Suprapubic skin (tissue), 4 donors: ENCODE measurements at places on chromosomes 12 and 14. TPM values are rescaled to one million over a fixed set of nuclear protein-coding genes. Genes with fewer than 3 reads are reported as not detected.

DNA sequence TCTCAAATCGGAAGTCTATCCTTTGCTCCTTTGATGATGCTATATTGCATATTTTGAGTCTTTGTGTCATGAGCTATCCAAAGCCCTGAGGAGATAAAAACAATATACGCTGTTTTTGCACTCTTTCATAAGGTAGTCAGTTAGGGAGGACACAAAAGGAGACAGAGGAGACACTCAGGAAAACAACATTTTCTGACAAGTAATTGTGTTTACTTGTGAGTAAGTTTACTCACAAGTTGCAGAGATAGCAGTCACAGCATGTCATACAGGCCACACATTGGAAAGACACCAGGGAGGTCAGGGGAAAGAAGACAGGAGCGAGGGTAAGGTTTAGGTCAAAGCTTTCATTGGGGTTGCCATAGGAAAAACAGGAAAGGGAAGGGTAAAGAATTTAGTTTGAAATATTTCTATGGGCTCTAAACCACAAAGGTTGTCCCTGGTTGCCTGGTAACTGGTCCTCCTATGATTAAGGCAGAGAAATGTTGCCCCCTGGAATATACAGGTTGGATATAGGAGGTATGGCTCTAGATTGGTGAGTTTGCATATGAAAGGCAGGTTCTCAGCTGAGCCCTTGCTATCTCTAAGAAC, 7.4 kb upstream of the GABARAPL1 start:
- DNase-seq = no peak

GRCh38 chr12:106429043-106429552, 71.5 kb downstream of the POLR3B start:
- DNase-seq = no peak

- no peak for DNase-seq
Observed at GRCh38 chr12:61934564-61934963, 325.6 kb upstream of the USP15 start.

GRCh38 chr14:97107080-97107479, 309.9 kb downstream of the VRK1 start:
- DNase-seq = no peak

DNA sequence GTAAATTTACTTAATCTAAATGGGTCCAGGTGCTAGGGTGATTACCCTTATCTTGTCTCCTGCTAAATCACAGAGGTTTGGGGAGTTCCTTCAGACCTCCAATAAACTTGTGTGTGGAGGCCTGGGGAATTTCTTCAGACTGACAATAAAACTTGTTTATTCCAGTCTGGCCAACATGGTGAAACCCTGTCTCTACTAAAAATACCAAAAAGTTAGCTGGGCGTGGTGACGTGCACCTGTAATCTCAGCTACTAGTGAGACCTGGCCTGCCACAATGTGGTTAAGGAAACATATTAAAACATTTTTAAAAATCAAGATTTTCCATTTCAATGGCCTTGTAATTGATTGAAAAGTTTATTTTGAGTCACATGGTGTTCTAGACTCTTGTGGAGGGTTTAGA, 126.9 kb upstream of the FGD4 start:
- DNase-seq = no peak

DNA sequence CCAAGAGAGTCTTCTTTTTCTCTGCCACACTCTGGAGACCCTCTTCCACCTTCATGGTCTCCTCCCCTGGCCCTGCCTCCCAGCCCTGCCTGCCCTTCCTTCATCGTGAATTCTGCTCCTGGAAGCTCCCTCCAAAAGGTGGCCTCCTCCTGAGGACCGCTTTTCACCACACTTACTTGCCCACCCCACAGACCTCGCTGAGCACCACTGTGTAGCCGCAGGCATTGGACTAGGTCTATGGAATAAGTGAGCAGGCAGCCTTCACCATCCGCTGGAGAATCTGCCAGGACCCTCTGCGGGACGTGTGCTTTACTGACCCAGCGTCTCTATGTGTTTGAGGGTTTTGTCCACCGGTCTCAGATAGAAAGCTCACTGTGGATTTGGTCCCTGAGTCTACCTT, 9.7 kb upstream of the KRT5 start:
- DNase-seq = no peak

GRCh38 chr12:99611117-99611516, 36.4 kb upstream of the GARIN6 start:
- no peak for DNase-seq

- no peak for DNase-seq
Observed at GRCh38 chr14:77025744-77026165, 2.8 kb downstream of the IRF2BPL start.

DNA sequence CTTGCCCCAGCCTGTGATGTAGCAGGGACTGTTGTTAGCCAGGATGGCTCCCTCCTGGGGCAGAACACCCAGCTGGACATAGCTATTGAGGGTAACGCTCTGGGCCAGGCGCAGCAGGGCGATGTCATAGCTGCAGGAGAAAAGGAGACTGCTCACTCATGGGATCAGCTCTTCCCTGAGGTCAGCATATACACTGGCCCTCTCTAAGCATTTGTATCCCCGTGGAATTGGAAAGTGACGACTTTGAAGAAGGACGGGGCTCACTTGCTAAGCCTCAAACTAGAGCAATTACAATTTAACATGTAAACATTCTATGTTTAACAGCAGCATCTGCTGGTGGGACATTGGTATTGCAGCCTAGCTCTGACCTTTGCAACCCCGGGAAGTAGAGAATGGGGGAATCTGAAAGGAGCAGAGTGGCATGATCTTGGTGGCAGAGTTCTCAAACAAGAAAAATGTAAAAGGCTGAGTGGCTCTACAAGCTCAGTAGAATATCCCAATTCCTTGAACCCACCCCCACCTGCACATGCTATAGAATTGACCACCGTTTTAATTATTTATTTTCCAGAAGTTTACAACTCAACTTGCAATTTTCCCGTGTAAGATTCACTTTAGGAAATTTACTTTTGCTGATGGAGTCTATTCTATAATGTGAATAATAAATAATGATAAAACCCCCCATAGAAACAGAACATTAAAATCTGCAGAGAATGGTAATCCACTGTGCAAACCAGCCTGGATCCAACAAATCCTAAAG, 5.0 kb downstream of the CELA1 start:
- DNase-seq = no peak

DNA sequence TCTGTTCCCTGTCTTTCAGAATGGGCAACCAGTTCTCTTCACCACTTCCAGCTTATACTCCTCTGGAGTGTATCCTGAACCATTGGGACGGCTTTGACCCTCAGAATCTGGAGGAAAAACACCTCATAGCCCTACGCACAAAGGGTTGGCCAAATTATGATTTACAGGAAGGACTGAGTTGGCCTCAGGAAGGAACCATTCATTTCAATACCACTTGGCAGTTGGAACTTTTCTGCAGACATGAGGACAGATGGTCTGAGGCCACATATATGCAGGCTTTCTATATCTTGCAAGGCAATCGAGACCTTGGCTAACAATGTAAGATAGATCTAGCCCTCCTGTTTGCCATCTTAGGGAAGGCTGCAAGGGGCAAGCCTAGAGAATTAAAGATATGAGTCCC, 24.0 kb downstream of the CLECL1 start:
- no peak for DNase-seq

DNA sequence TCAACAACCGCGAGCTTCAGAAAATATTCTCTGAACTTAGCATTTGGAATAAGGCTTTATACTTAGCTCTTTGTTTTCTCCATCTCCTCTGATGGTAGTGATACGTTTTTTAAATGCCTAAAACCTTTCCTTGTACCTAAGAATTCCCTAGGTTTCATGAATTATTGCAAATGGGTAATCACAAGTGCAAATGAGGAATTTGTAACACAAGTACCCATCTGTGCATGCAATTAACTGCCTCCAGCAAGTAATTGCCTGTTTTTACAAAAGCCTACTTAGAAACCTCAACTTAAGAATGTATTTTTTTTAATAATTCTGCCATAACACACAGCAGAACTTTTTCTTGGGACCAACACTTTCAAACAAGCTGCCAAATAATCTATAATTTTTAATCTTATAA, 149.2 kb downstream of the PHLDA1 start:
- no peak for DNase-seq

DNA sequence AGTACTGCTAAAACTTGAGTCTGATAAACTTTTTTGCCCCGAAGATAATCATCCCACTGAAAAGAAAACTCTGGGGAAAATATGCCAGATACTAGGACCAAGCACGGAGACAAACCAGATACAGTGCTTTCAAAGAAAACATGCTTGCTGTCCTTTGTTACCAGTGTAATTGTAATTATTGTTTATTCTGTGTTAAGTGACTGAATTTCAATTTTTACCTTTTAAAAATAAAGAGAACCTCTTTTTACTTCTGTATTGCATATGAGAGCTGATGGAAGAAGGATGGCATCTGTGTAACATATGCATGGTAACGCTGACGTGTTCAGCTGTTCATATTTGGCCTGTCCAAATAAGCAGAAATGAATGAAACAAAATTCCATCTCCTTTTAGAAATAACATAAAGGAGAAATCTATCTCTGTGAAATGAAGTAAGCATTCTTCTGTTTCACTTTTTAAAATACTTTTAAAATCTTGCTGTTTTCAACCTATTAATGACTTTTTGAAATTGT, 22.5 kb downstream of the SLC35E3 start:
- no peak for DNase-seq

DNA sequence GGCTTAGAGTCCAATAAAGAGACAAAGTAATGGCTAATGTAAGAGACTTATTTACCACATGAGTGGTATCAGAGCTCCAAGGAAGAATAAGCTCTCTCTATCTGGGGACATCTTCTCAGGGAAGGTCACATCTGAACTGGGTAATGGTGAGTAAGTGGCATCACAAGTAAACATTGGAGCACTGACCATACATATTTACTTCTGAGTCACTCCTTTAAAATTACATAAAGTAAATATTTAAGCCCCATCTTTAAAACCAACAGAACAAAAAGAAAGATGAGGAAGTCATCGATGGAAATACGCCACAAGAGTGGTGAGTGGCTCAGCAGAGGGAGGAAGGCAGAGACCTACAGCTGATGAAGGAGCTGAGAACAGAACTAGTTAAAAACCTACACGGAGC, 159.9 kb downstream of the DUSP6 start:
- no peak for DNase-seq

GRCh38 chr12:101490286-101490920, 15.3 kb downstream of the SPIC start:
- no peak for DNase-seq

Gene CLEC4D
- total RNA-seq = not detected

Gene SYNDIG1L
- total RNA-seq = 0.91 TPM

Gene LHX5
- not detected for total RNA-seq
